ENCODE measurements at places on chromosomes 6 and 20.

- peak; percentile 74 for DNase-seq
Measured at GRCh38 chr6:30325873-30326525, 728 bp upstream of the TRIM39 start.

DNA sequence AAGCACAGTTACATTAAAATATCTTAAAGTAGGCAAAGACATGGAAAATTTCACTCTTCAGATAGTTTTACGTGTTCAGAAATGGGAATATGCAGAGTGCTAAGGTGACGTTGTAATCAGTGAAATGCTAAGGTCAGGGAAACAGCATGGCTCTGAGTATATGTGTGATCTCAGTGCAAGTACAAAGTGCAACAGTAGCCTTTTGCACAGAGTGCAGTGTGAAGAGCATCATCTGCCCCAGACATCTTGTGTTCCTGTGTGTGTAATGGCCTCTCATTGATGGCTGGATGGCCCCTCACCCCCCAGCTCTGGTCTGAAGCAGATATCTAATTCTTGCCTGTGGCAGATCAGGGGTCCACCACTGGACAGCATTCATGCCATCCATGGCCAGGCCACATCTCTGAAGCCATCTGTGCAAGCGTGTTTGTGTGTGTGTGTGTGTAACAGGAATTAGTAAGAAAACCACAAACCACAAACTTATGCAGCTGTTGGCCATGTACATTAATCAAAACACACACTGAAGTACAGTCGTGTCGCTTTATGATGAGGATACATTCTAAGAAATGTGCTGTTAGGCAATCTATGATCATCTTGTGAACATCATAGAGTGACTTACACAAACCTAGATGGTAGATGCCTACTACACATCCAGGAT is 165.1 kb downstream of the RALGAPA2 start:
- peak; percentile 19 for DNase-seq

- DNase-seq, result no peak
Measured at GRCh38 chr6:111985202-111985731, 68.6 kb upstream of the CCN6 start.

DNA sequence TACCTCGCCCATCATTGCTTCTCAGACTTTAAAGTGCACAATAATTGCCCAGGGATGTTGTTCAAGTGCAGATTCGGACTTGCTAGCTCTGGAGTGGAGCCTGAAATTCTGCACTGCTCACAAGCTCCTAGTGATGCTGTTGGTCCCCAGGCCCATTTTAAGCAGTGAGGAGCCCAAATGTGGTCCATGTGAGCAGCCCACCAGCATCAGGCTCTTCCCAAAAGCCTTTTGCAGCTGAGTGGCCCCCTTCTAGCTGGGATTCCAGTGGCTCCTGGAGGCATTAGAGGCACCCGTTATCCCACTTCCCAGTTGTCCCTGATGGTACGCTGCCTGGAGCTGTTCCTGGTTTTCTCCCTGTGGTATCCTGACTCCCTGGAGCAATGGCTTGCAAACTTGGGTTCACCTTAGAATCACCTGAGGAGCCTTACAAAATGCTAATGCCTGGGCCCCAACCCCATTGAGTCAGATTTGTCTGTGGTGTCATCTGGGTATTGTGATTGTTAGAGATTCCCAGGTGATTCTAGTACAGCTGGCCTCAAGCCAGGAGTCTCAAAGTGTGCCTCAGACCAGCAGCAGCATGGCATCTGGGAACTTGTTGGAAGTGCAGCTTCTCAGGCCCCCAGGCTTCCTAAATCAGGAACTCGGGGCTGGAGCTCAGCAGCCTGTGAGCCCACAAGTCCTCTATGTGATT is 186.9 kb upstream of the SLC24A3 start:
- no peak for DNase-seq

DNA sequence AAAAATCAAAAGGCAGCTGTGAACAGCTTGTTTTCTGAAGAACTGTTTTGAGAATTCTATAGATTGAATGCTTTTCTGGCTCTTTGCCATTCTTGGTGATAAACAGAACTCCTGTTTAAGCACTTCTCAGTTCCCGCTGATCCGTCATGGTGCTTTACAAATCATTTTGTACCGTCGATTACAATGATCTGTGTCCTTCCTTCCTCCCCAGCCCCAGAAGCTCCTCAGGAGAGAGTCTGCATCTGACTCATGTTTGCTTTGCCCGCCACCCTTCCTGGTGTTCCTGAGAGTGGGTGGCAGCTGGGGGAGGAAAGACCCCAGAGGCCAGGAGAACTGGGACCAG is 538.6 kb upstream of the MARCKS start:
- no peak for DNase-seq

All from OCI-LY7 (cell line).